ENCODE measurements at places on chromosomes 1 and 21.

DNA sequence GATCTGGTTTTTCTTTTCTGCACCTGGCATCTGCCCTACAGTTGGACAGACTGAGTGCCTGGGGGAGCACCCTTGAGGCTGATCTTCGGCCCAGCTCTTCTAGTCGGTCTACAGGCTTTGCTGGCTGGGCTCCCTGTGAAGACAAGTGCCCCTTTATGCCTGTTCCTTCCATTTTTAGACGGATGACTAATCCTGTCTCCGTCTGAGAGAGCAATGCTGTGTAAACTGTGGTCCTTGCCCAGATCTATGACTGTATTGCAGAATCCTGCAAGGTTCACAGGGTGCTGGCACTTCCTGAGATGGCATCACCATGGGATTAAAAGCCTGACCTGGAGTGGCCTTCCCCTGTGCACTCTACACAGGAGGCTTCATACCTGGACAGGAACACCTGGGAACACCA is 47.6 kb upstream of the SAMD13 start:
- DNase-seq, result no peak

GRCh38 chr1:64030411-64030810 is 173.0 kb upstream of the UBE2U start:
- DNase-seq, result no peak

DNA sequence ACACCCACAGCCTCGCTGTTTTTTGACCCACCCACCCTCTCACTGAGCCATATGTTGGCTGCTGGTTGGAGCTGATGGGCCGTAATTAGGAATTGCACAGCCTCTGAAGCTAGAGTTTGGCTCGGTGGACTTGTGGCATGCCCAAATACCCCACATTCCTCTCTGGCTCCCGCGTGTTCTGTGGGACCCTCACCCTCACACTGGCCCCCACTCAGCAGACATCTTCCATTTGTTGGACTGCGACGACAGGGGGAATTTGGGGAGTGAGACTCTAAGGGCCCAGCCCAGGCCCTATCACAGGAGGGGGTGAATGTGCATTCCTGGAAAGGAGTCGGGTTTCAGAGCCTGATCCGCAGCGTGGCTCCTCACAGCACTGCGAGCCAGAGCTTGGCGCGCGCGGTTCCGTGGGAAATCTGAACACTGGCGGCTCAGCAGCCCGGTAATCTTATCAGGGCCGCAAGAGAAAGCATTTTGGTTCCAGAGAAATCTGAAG is 5.2 kb downstream of the RCSD1 start:
- no peak for DNase-seq

GRCh38 chr1:43225168-43225567 is 44.6 kb upstream of the TMEM125 start:
- DNase-seq, result no peak

DNA sequence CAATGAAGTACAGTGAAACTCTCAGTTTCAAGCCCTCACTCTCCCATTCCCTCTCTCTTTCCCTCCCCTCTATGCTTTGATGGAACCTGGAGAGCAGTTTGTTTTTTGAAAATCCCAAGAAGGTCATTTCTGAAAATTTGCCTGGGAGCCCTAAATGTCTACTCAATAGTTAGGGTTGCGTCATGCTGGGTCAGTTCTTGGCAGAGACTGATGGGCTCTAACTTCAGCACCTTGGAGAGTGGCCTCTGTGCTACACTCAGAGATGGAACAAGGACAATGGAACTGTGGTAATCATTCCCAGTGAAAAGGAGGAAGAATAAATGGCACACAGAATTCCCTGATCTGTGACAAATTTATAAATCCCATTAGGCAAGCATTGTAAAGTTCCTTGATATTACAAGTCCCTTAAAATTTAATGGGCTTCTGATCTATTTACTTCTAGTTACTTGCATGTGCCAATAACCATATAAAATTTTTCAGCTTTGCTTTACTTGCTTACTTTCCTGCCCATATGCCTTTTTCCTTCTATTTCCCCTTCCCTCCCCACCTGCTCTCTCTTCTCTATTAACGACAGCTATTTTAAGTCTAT is 182.9 kb upstream of the KCND3 start:
- DNase-seq, result peak; percentile 31

All from right lung (tissue), 10 donors.